Left lung (tissue), 14 donors: ENCODE measurements at places on chromosomes 3 and 15. TPM values are rescaled to one million over a fixed set of nuclear protein-coding genes. Genes with fewer than 3 reads are reported as not detected.

AGTR1 gene
- total RNA-seq = 7.2 TPM

PLSCR5 gene
- total RNA-seq = not detected

DNA sequence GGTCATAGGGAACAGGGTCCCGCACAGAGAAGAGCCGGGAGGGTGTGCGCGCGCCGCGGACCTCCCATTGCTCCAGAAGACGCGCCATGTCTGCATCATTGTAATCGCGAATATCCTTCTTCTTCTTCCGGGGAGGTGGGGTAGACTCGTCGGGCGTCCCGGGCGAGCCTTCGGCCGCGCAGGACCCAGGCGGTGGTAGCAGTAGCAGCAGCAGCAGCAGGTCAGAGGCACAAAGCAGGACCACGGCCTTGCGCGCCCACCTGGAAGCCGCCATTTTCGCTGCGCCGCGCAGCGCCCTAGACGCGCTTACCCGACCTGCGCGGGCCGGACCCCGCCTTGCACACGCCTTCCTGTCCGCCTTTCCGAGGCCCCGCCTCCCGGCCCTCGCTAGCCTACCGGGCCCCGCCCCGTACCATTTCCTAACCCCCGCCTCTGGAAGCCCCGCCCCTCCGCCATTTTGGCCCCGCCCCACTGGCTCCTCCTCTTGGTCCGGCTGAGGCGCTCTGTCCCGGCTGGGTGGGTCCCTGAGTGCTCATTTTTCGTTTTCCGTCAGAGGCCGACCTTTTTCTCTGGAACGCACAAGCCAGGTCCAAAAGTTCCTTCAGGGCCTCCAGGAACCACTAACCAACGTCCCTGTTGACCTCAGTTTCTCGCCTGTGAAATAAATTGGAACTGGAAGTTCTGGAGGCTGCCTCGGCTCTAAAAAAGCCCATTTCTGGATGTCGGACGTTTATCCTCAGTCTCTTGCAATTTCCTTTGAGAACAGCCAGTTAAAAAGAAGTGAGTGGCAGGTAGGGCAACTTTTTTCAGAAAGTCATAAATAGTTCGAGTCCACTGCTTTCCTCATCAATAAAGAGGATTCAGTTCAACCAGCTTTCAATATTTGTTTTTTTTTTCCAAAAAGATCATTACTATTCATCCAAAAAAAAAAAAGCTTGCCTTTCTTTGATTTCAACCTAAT is at the start of gene MESD:
MESD (minus strand) TSS at position 302 of the 961 bp plus-strand sequence; CDS start at position 274, 28 bp downstream.
- peak within 1 kb of the TSS; percentile 93 for H3K27ac ChIP-seq
- peak within 1 kb of the TSS; percentile 63 for H3K4me3 ChIP-seq
- H3K4me1 ChIP-seq = peaks cover 70% of the 10 kb centered on the region
- no peaks in the 10 kb centered on the region for H3K36me3 ChIP-seq
- DNase-seq = peak; percentile 100

COL8A1 gene
- 283 TPM for total RNA-seq

CHRNA7 gene
- total RNA-seq = 1.2 TPM

CIB2 gene
- 1.3 TPM for total RNA-seq
